ENCODE measurements at places on chromosomes 3 and 15.

- DNase-seq: no peak
Observed at GRCh38 chr3:55091381-55092225, 163.7 kb upstream of the LRTM1 start.

GRCh38 chr3:55197021-55197420 lies 269.2 kb upstream of the LRTM1 start:
- DNase-seq: no peak

- no peak for DNase-seq
Observed at GRCh38 chr15:41620536-41621199, 39.5 kb upstream of the MGA start.

DNA sequence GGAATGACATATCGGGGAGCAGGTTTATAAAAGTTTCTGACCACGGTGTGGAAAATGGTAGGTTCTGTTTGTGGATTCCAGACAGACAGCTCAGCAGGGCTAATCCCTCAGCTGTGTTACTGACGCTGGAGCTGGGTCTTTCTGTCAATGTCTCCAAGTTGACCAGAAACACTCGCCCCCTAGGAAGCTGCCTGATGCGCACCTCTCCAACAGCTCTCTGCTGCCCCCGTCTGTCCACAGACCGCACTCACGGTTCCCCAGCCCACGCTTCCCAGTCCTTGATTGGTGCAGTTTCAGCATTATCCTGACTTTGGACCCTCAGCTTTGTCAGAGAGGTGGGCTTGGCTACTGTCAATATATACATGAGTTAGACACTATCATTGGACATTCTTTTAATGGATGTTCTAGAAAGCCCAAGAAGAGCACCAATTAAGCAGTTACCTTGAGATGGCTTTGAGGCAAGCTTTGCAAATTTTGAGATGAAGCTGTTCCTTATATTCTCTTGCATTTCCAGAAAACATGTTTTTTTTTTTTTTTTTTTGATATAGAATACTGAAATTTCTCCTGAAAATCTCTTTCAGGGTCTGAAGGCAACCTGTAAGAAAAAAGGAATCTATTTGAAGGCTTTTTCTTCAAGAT lies 98.9 kb upstream of the TBC1D5 start:
- DNase-seq: peak; percentile 55

- peak; percentile 21 for DNase-seq
Observed at GRCh38 chr3:172511783-172512762, 11.2 kb downstream of the TNFSF10 start.

- peak; percentile 39 for DNase-seq
Observed at GRCh38 chr3:13417166-13417947, 2.8 kb downstream of the NUP210 start.

DNA sequence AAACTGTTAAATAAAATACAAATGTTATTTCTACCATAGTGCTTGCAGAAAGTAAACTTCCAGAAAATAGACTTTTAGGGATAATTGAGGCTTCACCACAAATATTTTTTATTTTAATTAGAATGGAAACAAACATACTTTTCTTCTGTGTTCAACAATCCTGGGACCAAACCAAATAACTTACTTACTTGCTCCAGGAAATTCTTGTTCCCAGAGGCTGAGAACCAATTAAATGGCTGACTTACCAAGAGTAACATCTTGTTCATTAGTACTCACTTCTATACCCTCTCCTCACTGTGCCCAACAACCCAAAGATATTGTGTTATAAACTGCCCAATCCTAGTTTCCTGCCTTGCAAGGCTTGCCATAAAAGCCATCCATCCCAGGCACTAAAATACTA lies 172.2 kb upstream of the PFN2 start:
- DNase-seq: no peak

DNA sequence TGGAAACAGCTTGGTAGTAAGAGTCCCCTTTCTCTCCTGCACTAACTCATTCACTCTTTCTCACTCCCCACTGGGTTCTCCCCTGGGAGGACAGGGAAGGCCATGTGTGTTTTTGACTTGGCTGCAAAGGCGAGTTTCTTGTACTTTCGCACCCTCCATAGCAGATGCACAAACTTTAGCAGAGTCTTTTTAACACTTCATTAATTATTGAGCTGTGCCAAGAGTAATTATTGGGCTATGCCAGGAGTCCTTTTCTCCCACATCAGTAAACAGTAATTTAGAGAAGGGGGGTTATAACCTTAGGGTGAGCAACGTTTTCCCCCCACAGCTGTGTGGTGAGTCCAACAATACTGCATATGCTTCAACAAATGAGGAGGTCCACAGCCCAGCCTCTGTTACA lies 224.4 kb upstream of the ATP11B start:
- DNase-seq: no peak

DNA sequence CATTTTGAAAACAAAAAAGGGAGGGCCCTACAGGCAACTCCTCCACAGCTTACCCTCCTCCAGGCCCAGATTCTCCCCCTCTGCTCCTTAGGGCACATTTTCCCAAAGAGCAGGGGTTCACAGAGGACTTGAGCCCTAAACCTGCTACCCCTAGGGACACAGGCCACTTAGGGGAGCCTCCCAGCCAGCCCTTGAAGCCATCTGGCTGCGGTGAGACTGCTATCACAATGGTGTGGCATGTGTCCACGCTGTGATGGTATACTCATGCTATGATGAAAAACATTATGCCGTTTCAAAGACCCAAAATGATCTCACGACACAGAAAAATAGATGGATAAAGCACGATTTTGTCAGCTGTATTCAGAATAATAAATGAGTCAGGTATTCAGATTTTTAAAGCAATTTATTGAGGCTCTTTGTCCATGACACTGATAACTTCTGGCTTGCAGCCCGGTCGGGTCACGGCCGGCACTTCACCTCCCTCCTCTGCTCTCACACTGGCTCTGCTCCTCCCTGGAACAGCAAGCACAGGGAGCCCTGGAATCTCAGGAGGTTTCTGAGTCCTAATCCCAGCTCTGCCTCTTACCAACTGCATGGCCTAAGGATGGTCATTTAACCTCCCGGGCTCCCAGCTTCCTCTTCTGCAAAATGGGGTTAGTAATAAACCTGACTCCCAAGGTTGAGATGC lies 115.3 kb downstream of the MEGF11 start:
- no peak for DNase-seq

GRCh38 chr15:80072285-80072994 lies 13.0 kb downstream of the ZFAND6 start:
- peak; percentile 42 for DNase-seq

DNA sequence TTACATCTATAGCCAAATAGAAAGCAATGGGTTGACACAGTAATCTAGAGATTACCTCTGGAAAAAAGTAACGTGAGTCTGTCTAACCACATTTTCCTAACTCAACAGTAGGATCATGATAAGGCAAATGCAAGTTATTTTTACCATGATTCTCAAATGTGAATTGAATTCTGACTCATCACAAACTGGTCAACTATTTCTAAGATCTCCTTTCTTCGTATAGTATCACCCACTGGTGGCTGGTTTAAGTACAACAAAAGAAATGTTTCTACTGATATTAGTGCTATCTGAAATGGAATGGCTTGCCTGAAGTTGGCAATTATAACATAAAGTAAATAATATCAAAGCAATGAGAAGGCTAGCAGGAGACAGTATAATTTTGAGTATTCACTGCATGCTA lies 102.2 kb downstream of the ABI3BP start:
- no peak for DNase-seq

DNA sequence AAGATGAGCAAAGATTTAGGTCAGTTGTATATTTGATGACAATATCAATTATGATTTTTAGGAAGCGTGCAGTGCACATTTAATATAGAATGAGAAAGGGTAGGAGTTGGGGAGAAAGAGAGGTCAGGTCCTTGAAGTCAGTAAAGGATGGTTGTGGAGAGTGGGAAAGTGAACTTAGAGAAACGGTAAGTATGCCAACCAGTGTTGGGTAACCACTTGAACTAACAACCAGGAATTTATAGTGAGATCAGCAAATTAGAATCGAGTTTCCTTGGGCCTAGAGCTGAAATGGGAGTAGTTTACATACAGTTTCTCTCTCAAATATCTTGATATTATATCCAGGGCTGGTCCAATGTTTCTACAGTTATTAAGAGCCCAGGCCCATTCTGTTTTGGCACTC lies 188.5 kb upstream of the RBMS3 start:
- no peak for DNase-seq

GRCh38 chr3:174208161-174208560 lies 651.0 kb upstream of the NAALADL2 start:
- no peak for DNase-seq

DNA sequence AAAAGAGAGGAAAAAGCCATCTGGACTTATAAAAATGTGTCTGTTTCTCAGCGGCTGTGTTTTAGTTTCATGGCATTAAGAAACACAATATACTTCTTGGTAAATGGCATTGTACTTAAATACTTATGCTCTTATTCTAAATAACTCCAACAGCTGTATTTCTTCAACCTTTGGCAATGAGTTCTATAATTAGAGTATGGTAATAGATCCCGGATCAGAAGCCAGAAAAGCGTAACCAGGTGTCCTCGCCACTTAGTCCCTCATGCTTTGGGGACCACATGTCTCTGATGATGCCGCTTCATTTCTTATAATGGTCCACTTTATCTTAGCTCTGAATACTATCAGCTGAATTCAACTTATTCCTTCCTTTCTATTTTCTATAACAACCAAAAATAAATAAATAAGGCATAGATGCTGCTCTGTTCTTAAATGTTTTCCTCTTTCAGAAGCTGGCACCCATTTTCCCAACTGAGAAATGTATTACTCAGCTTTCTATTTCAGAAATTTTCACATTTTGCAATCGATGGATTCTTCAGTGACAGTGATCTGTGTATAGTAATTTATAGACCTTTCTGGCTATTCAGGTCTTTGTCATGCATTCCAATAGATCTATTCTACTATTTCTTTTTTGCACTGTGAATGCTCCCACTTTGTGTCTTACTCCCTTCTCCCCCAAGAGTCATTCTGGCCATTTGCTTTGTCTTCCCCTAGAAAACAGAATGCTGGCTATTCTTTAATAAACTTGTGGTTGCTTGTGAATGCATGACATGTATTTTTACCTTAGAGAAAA lies 87.6 kb upstream of the KBTBD8 start:
- DNase-seq: no peak

GRCh38 chr3:100023595-100023994 lies 90.7 kb downstream of the FILIP1L start:
- no peak for DNase-seq

- no peak for DNase-seq
Observed at GRCh38 chr3:193598202-193598601, 5.2 kb downstream of the OPA1 start.

DNA sequence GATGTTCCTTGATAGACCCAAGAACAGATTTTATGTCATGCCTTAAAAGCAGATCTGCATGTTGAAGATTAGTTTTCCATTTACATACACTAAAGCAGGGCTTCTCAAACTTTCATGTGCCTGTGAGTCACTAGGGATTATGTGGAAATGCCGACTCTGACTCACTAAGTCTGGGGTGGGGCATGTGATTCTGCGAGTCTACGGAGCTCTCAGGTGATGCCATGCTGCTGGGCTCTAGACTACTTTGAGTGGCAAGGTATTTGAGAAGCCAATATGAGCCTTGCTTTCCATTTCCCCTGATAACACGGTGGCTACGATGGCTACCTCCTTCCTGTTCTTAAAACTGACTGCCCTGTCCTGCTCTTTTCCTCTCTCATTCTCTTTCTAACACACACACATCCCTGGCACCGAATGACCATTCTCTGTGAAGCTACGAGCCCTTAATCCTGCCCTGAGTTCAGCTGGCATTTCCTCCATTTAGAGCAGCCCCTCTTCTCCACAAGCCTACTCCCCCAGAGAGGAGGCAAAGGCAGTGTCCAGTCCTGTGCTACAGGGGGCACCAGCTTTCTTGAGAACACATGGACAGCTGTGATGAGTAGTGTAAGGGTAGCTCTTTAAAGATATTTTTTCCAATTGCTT lies 39.7 kb upstream of the PYGO1 start:
- no peak for DNase-seq

DNA sequence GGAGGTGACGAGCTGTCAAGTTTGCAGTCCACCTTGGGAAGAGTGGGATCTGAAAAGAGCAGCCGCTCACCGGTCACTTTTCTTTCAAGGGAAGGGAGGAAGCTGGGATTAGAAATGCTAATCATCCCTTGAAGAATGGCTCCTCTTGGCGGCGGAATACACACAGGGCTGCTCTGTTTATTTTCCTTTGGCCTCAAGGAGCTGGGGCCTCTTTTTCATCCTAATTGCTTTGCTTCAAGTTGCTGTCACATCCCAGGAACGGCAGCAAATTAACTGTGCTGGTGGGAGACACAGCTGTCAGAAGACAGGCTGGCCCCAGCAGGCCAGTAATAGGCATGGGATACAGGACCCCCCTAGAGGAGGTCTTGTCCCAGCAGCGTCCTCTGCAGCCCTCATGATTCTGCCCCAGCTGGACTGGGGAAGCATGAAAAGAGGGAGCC lies 6.7 kb downstream of the KBTBD13 start:
- no peak for DNase-seq

GRCh38 chr15:99137877-99138276 lies 33.0 kb downstream of the SYNM start:
- DNase-seq: no peak

GRCh38 chr15:69612112-69612511 lies 159.5 kb downstream of the RPLP1 start:
- no peak for DNase-seq

DNA sequence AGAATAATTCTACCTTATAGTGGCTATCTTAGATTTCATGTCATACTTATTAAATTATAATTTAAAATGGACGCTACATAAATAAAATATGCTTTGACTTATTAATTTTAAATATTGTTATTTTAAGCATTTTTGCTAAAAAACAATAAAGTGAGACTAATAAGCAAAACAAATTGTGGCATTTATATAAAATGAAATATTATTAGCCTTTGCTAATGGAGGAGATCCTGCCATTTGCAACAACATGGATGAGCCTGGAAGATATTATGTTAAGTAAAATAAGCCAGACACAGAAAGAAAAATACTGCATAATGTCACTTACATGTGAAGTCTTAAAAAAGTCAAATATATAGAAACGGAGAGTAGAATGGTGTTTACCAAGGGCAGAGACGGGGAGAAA lies 54.8 kb upstream of the PIK3R4 start:
- DNase-seq: no peak

GRCh38 chr3:117903226-117903625 lies 1131.4 kb downstream of the IGSF11 start:
- DNase-seq: no peak

Measured in GM13977 (cell line).